Dermis microvascular lymphatic vessel endothelial cell (primary cell): ENCODE measurements at places on chromosomes 6 and 20. TPM values are rescaled to one million over a fixed set of nuclear protein-coding genes. Genes with fewer than 3 reads are reported as not detected.

GRCh38 chr20:63536997-63537524 lies at the start of gene PTK6:
Gene PTK6 (minus strand): TSS chr20:63537376. CDS start chr20:63537314, 62 bp downstream.
- DNase-seq = no peak

The GGT7 gene
- total RNA-seq = 1.5 and 3.4 TPM in 2 replicates

GRCh38 chr20:21714297-21715192 lies 9.1 kb downstream of the PAX1 start:
- DNase-seq = no peak

The OR2B6 gene
- not detected in 2 replicates for total RNA-seq

- no peak for DNase-seq
These were observed 19.2 kb upstream of the POLR1H start for GRCh38 chr6:30041821-30042220.

- DNase-seq = no peak
These were observed 40.1 kb upstream of the ZBP1 start for GRCh38 chr20:57660181-57660921.

- DNase-seq = no peak
These were observed 10.9 kb upstream of the MAS1 start for GRCh38 chr6:159879856-159880255.

DNA sequence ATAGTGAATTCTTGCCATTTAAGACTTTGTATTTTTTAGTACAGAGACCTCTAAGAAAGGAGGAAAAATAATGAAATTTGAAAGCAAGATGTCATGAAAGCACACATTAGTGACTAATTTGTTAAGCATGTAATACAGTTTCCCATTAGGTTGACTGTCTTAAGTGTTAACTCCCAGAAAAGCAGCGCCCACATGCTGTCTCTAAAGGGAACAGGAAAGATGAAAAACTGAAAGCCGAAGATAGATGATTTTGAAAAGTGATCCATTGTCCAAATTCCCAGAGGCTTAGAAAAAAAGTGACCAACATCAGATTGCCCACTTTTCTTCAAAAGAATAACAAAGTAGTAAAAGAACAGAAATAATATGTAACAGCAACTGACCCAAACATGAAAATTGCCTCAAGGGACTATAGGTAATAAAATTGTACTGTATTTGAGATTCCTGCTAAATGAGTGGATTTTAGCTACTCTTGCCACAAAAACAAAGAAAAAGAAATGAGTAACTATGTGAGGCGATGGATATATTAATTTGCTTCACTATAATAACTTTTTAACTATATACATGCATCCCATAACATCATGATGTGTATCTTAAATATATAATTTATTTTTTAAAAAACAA lies 83.2 kb upstream of the OGFRL1 start:
- DNase-seq = no peak

- DNase-seq = no peak
These were observed 2.5 kb downstream of the OVOL2 start for GRCh38 chr20:18055261-18055660.

DNA sequence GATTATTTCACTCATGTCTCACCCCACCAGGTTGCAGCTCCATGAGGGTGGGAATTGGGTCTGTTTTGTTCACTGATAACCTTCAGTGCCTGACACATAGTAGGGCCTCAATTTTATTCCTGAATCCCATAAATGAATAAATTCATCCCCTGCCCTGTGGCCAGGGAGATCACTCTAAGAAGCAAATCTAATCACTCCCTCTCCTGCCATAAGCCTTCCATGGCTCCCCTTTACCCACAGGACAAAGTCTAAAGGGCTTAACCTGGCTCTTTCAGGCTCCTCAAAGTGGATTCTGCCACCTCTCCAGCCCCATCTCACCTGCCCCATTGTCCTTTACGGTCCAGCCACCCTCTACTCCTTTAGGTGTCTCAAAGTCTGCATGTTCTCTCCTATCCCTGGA lies 141.8 kb upstream of the PTPN1 start:
- DNase-seq = no peak

DNA sequence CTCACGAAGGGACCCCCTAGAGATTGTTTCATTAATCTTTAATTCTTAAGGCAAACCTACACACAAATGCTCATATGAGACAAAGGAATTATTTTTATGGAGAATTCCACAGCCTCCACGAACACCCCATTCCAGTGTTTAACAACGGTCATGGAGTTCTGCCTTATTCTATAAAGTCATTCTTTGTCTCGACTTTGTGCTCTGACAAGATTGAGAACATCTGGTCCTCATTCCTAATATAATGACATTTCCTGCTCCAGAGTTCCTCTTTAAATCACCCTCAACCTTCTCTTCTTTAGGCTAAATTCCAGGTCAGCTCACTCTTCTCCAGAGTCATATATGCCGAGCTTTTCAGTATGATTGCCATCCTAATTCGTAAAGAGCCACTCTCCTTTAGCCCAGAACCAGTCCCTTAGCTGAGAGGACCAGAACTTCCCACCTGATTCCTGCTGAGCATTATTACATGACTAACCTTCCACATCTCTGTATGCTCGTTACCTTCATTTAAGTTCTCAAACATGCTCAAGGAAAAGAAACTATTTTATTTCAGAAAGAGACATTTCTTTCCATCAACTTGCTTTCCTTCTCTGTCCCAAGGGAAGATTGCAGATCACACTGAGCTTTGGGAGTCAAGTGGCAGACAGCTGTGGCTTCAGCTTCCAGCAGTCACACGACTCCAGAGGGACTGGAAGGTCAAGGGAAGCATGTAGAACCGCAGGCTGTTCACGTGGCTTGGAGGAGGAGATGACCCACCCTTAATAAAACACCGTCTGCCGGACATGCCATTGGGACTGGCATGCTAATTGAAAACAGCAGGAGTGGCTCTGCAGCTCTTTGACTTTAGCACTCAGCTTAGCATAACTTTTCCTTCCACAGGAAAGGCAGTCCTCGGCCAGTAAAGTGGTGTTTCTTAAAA lies 467.1 kb upstream of the HSF2 start:
- peak; percentile 27 for DNase-seq

The CITED2 gene
- total RNA-seq = 12.6 and 16.3 TPM in 2 replicates

GRCh38 chr20:33465481-33466302 lies 22.1 kb upstream of the SNTA1 start:
- no peak for DNase-seq

DNA sequence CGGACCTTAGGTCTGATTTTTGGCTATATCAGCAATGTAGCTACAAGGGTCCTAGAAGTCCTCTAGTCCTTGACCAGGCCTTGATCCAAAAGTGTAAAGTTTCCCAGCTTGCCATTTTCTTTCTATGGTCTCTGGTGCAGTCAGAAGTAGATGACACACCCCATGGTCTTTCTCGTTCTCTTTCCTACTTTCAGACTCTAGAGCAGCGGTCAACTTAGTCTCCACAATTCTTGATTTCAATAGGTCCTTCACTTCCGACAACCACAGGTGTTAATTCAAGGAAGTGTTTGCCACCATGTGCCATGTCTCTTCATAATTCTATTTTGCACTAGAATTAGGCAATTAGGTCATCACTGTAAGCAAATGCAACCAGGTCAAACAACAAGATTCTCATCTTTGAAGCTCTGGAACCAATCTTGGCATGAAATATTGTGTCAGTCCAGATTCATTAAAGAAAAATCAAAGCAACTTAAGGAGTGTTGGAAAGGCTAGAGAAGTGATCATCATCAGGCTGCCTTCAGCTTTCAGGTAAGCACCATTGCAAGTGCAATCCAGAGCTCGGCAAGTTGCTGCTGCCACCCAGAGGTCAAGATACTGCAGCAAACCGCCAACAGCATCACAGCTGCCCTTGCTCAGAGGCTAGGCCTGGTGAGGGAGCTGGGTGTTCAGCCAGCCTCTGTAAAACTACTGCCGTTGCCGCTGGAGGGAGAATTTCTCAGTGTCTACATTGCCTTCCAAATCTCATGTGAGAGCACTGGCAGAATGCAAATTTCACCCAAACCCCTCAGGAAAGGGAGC lies 5.6 kb upstream of the SYNE1 start:
- peak; percentile 65 for DNase-seq

The CRISP2 gene
- total RNA-seq = not detected in 2 replicates

- no peak for DNase-seq
These were observed 9.1 kb upstream of the MAPK13 start for GRCh38 chr6:36120979-36121786.

- no peak for DNase-seq
These were observed 172.1 kb upstream of the ID4 start for GRCh38 chr6:19664878-19665612.

DNA sequence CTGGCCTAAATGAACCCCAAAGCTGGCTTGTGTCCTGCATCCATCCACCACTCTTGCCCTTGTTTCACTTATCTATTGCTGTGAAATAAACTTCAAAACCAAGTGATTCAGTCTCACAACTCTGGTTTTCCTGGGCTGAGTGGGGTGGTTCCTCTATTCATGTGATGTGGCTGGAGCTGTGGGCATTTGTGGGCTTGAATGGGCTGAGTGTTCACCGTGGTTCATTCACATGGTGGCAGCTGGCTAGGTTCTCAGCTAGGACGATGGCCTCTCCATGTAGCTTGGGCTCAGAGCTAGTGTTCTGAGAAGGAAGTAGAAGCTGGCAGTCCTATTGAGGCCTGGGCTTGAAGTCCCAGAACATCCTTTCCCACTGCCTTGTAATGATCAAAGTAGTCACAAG lies 30.4 kb downstream of the FKBP1A start:
- DNase-seq = no peak

The DUSP15 gene
- 0.26 and 1.5 TPM in 2 replicates for total RNA-seq

GRCh38 chr6:6893701-6894100 lies 214.1 kb upstream of the RREB1 start:
- DNase-seq = no peak

The TUBB2B gene
- 3.6 and 4.6 TPM in 2 replicates for total RNA-seq

- no peak for DNase-seq
These were observed 142.0 kb downstream of the UST start for GRCh38 chr6:148888856-148889255.

GRCh38 chr6:140134224-140134623 lies 759.8 kb upstream of the CITED2 start:
- DNase-seq = no peak

GRCh38 chr6:150347845-150348244 lies 21.0 kb upstream of the IYD start:
- DNase-seq = no peak

DNA sequence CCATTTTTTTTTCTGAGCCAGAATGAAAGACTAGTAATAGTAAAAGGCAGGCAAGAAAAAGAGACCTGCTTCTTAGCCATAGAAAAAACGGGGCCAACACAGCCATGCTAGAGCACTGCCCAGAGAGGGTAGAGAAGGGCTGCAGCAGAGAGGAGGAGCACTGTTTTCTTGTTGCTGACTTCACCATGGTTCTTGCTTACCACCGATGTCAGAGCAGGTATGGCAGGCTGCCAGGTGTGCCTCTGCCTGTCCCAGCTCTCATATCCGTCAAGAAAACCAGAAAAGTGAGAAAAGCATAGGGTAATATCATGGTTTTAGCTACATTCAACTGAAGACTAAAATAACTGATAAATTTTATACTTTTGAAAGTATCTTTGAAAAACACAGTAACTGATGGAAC lies 60.7 kb downstream of the DTNBP1 start:
- no peak for DNase-seq

The GJE1 gene
- total RNA-seq = not detected in 2 replicates

- no peak for DNase-seq
These were observed 2.2 kb upstream of the FUT9 start for GRCh38 chr6:96013531-96013930.

DNA sequence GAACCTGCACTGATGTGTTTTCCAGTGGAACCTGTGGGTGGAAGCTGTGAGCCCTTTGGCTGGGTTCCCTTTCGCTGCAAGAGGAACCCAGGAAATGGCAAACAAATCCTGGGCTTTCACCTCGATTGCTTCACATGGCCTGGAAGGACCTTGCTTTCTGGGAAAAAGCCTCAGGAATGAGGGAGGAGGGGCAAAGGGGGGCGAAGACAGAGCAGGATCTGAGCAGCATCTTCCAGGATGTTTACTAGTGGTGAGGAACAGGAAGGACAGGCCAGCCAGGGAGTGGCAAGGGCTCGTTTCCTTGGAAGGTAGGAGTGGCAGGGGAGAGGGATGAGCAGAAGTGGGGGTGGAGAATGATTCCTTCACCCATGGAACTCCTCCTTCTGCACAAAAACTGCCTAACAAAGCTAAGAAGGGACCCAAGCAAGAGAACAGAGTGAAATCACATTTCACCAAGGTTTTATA lies 5.9 kb downstream of the SLC2A10 start:
- no peak for DNase-seq

GRCh38 chr6:15401120-15401519 lies 155.3 kb downstream of the JARID2 start:
- no peak for DNase-seq

DNA sequence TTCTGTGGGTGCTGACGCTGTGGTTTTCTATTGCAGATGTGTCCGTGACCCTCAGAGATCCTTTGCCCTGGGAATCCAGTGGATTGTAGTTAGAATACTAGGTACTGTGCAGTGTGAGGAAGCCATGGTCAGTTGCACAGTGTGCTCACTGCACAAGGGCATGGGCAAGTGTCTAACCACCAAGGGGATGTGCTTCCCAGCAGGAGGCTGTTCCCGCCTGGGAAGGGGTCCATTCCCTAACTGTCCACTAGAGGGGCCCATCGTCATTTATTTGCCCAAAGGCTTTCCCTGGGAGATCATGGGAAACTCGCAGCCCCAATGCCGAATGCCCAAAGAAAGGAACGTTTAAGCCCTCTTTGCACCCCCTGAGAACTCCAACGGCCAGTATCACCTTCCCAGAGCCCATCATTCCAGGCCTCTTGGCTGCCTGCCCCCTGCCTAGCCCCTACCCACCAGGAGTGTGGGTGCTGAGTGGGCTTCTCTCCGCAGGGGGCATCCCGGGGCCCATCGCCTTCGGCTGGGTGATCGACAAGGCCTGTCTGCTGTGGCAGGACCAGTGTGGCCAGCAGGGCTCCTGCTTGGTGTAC lies 26.2 kb downstream of the SLCO4A1 start:
- DNase-seq = peak; percentile 77

The QKI gene
- total RNA-seq = 156 and 218 TPM in 2 replicates

DNA sequence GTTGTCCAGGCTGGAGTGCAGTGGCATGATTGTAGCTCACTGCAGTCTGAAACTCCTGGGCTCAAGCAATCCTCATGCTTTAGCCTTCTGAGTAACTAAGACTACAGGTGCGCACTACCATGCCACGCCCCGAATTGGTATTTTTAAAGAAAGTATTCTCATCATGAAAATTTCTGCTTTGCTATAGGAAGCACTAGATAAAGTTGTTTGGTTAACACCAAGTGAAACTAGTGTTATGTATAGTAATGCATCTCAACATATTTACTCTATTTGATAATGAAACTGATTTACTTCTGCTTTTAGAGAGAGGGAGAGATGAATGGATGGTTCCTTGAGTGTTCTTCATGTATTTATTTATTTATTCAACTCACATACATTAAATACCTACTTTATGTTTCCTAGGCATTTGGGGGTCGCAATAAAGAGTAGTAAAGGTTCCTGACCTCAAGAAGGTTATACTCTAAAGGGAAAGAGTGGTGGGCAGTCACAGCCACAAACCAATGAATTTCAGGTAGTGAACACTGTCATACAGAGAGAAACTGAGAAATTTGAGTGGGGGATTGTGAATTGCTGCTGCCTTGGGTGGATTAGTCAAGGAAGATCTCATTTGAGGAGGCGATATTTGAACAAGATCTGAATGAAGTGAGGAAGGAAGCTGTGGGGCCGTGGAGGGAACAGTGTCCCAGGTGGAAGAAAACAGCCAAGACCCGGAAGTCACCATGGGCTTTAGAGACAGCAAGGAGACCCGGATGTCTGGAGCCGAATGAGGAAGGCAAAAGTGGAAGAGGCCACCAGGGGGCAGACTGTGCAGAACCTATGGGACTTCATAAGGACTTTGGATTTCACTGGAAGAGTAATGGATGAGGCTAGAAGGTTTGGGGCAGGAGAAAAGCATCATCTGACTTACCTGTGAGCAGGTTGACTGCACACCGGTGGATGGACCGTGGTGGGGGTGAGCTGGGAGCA lies 185.6 kb downstream of the TSHZ2 start:
- DNase-seq = no peak
